ENCODE measurements at places on chromosomes 1 and 21. TPM values are rescaled to one million over a fixed set of nuclear protein-coding genes. Genes with fewer than 3 reads are reported as not detected.

- no peak for DNase-seq
These were observed 73.3 kb downstream of the CACNA1E start for GRCh38 chr1:181556631-181557030.

DNA sequence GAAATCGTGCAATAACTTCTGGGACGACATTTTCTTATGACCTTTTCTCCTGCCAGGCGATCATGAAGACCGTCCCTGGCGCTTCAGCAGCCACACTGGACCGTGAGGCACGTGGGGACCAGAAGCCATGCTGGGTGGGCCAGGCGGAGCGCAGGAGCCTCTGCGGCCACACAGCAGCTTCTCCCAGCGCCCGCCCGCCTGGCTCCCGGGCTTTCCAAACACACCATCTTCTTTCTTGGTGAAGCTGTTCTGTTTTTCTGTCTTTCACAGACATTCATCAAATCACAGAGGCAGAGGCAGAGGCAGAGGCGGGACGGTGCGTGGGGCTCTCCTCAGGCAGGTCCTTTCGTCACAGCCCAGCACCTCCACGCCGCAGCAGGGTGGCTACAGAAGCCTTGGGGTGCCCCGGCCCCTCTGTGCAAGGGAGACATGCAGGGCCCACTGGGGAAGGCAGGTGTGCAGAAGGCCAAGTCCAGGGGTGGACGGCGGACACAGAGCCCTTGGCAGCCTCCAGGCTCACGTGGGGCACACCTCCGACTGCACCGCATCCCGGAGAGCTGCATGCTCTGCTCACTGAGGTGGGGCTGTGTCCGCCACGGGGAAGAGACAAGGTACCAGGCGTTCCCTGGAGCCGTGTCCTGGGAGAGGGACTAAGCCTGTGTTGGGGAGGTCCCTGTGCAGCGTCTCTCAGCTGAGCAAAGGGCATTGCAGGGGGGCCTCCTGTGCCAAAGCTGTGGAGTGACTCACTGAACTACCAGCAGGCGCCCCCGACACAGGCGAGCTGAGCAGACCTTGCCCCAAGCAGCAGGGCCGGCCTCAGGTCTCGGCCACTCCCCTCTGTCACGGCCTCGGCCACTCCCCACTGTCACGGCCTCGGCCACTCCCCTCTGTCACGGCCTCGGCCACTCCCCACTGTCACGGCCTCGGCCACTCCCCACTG lies 2.6 kb upstream of the TMEM240 start:
- no peak for DNase-seq

GRCh38 chr1:7616076-7616832 lies 154.8 kb upstream of the VAMP3 start:
- peak; percentile 39 for DNase-seq

RHCE gene
- 1.1 TPM for total RNA-seq
